ENCODE measurements at places on chromosomes 2 and 18.

DNA sequence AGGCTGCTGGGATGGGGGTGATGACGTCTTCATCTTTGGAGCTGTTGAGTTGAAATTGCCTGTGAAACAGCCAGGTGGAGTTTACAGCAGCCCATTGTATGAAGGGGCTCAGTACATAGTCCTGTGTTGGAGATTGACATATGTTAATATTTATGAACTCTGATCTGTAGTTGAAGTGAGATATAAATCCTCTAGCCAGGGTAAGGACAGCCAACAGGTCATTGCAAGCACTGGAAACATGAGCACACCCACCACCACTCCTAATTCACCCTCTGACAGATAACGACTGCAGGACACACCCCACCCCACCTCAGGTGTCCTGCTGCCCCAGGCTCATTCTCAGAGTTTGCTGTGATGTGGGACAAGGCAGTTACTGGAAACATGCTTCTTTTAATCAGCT lies 112.4 kb upstream of the TRIB2 start:
- no peak for DNase-seq

DNA sequence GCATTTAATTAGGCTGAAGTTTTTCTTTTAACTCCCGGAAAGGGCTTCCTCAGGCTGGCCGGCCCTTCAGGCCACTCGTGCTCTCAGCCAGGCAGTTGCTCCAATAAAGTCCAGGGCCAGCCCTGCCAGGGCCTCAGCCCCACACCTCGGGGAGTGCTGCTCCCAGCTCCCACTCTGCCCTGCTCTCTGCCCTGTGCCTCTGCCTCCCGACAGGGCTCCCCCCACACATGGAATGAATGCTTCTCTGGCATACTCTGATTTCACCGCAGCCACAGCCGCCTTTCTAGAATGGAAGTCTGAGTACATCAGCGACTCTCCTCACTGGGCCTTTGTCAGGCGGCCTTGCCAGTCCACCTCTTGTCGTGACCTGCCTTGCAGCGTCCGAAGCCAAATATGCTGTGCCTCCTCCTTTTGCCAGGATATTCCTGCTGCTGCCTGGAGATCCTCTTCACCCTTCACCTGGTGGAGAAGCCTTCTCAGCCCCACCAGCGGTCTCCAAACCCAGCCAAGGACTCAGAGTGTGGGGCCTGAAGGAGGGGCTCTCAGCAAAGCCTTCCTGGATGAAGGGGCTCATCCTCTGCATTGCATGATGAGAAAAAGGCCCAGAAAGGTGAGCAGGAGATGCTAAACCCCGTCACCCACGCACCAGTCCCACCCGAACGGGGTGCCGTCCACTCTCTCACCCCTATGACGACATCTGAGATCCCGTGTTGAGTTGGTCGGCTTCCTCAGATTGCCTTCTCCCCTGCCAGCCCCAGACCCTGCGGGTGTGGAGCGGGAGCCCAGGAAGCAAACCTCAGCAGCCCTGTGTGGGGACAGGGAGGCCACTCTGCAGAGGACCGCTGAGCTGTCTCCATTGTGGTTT lies 472.7 kb upstream of the HS6ST1 start:
- no peak for DNase-seq

DNA sequence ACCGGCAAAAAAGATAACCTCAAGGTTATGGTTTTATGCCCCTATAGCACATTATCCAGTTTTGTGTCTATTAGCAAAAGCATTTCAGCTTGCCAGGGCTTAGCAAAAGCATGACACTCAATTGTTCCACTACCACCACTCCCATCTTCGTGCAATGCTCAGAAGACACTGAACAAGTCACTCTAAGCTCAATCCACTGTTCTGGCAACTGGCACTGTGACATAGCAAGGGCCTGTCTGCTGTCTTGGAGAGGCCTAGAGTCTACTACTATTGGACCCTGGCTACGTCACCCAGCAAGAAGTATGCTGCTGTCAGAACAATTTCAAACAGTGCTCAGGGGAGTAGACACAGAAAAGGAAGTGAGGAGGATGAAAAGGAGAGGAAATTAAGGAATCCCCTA lies 103.5 kb upstream of the PPP1CB start:
- no peak for DNase-seq

- no peak for DNase-seq
These were observed 735 bp downstream of the CD207 start for GRCh38 chr2:70834881-70835280.

DNA sequence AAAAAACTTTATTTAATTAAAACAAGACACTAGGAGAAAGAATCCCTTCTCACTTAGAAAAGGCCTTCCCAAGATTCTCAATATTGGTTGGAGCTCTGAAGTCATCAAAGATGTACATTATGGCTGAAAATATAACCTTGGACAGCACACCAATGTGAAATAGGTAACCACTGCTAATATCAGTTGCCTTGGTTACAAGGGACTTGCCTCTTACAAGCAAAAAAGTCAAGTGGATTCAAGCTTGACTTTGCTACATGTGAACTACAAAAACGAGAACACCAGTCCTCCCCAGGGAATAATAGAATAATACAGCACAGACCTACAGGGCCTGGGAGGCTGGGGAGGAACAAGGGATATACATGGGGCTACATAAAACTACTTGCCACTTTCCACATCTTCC lies 46.1 kb downstream of the NABP1 start:
- DNase-seq: no peak

DNA sequence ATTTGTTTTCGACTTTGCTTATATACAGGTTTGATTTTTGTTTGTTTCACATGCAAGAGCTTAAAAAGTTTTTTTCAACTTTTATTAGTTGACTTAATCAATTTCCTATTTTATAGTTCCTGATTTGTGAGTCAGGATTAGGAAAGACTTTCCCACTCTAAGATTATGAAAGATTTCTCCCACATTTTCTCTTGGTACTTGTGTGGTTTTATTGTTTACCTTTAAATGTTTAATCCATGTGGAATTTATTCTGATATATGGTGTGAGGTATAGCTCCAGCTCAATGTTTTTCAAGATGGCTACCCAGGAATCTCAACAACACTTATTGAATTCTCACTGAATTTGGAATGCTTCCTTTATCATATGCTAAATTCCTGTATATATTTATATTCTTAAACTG lies 117.8 kb upstream of the LGALSL start:
- DNase-seq: peak; percentile 40

GRCh38 chr18:57430079-57431001 lies 4.8 kb upstream of the ONECUT2 start:
- DNase-seq: no peak

GRCh38 chr18:48820483-48821250 lies 130.1 kb downstream of the SMAD7 start:
- no peak for DNase-seq

DNA sequence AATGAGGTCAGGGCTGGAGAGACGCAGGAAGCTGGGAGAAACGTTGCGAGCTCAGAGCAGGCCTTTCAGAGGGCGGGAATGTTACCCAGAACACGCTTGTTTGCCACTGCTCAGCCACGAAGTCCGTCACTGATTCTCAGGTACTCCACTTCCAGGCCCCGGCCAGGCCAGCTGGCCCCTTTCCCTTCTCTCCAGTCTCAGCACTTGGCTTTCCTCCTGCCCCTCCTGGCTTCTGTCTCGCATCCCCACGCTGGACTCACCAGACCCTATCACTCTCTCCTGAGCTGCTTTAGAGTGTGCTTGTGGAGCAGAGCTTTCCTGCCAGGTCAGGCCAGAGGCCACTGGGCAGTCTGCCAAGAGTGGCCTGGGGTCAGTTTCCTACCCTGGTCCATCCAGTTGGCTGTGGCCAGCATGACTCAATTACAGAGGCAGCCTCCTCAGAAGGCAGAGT lies 151.4 kb downstream of the TWIST2 start:
- DNase-seq: no peak

GRCh38 chr2:168726375-168726774 lies 76.1 kb upstream of the NOSTRIN start:
- no peak for DNase-seq

GRCh38 chr2:30986231-30986580 lies 152.0 kb downstream of the GALNT14 start:
- no peak for DNase-seq

DNA sequence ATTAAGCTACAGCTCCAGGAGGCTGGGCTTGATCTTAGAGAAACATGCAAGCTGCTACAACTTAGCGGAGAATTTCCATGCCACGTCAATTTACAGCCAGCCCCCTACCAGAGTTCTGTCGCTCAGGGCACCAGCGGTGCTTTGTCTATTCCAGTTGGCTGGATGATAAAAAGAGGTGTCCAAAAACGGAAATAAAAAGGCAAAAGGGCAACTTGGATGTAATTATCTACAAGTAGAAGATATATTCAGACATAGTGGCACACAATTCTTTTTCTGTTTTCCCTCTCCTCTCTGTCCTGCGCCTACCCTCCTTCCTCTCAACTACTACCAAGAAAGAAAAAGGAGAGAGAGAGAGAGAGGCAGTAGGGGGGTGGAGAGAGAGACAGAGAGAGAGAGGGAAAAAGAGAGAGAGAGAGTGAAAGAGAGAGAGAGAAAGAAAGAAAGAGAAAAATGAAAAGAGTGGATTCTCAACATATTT lies 363 bp upstream of the RFTN2 start:
- DNase-seq: no peak

- DNase-seq: no peak
These were observed 435.4 kb downstream of the IRS1 start for GRCh38 chr2:226364217-226364616.

GRCh38 chr18:4878480-4878879 lies 318.6 kb downstream of the AKAIN1 start:
- no peak for DNase-seq

GRCh38 chr2:41906338-41906725 lies 141.5 kb upstream of the PKDCC start:
- DNase-seq: no peak

DNA sequence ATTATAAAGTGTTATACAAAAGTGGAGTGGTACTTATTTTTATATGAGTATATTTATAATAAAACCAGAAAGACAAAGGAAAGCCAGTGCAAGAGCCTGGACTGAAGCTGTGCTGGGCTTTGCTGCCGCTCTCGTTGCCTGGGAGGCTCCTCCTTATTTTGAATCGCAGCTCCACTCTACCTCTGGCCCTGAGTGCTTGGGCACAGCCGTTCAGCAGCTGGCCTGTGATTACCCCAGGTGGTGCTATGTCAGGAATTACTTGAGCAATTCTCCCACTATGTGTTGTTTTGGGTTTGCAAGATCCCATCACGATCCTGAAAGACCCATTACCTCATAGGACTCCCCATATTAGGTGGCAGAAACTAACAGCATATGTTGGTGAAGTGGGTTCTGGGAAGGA lies 53.0 kb upstream of the LCLAT1 start:
- DNase-seq: no peak

DNA sequence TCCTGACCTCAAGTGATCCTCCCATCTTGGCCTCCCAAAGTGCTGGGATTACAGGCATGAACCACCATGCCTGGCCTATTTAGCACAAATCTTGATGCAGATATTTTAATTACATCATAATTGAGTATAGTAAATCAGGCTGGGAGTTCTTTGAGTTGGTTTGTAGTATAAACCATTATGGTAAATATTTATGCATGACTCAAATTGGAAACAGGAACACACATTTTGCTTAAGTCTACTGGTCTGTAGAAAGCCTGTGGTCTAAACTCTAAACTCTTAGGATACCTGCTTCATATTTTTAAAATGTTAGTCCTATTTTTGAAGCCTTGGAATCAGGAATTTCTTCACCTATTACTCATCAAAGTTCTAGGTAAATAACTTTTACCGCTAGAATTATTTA lies 16.8 kb downstream of the ASXL3 start:
- no peak for DNase-seq

- DNase-seq: no peak
These were observed 59.7 kb downstream of the HNMT start for GRCh38 chr2:138023976-138024375.

DNA sequence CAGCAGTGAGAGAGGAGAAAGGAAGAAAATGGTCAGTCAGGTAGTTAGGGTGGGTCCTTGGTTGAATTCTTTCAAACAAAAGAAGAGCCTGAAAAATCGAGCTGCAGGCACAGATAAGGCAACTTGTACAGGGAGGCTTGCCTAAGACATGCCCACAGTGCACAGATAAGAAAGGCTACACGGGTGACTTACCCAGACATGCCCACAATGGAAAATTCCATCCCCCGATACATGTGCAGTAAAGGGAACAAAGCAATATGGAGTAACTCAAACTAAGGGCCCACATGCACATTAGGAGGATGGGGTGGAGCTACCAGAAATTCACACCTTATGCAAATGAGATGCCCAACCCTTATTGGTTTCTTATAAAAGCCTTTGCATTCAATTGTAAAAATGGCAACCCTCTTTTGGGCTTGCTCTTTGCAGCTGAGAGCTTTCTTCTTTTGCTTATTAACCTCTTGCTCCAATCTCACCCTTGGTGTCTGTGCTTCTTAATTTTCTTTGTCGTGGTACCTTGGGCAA lies 110.3 kb upstream of the RMP24 start:
- DNase-seq: no peak

DNA sequence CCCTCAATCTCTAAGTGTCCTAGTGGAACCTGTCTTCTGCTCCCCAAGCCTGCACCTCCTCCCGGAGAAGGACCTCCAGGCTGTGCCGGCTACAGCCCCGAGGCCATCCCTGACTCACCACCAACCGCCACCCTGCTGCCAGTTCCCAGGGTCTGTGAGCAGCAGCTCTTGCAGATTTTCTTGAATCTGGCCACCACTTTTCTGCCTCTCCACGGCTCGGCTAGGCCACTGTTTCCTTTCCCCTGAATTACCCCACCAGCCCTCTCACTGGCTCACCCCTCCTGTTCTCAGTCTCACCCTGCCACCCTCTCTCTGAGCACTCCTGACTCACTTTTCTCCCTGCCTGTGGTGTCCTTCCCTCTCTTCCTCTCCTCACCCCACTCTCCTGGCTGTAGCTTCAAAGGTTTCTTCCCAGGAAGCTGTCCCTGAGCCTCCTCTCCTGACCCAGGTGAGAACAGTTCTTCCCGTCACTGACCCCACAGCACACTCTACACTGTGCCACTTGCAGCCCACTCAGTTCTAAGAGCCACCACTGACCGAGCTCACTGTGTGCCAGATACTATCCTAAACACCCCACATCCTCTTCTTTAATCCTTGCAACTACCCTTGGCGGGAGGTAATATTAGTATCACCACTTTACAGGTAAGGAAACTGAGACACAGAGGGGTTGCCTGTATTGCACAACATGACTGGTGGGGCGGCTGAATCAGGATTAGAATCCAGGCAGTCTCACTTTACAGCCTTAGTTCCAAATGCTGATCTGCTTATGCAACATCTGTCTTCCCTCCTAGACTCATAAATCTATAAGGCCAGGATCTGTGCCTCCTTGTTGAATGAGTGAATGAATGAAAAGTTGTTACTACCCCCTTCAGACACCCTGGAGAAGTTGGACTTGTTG lies 111.6 kb downstream of the SMAD7 start:
- no peak for DNase-seq
